Left lung (tissue), 14 donors: ENCODE measurements at places on chromosomes 13 and 19. TPM values are rescaled to one million over a fixed set of nuclear protein-coding genes. Genes with fewer than 3 reads are reported as not detected.
A peak's percentile ranks its signal among the peaks of the same experiment; 100 is the strongest.

DNA sequence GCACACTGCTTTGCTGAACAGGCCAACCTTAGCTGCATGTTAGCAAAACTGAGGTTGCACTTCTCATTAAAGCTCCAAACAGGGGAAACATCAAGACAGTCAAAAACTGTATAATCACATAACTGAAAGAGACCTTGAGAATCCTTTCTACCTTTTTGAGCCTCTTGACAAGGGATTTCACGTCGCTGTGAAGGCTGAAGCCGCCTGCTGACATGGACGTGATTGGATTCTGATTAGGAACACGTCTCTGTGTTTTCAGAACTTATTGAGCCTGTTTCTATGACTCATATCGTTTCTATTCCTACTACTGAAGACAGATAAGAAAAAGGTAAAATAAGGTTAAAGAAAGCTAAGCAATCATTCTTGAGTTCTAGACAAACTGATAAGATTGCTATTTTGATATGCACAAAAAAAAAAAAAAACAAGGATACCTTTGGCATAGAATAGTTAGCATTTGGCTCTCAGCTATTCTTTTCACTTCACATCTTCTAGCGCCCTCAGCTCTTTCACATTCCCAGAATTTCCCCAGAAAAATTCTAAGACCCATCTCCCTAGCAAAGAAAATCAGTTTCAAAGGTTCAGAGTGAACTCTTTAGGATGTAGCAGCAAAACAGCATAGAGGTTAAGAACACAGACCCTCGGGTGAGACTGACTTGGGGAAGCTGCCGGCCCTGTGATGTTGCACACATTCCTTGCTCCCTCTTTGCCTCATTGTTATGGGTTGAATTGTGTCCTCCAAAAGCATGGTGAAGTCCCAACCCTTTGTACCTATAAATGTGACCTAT lies 81.6 kb downstream of the DOCK9 start:
- DNase-seq = no peak

The TIMM13 gene
- 69.1 TPM for total RNA-seq

GRCh38 chr13:46359714-46360113 lies 27.3 kb downstream of the RUBCNL start:
- DNase-seq = no peak

GRCh38 chr13:41997396-41997795 lies 36.5 kb upstream of the VWA8 start:
- no peak for DNase-seq

- no peak for DNase-seq
These were observed 47.9 kb downstream of the CERS4 start for GRCh38 chr19:8257052-8257443.

- DNase-seq = no peak
These were observed 148.9 kb upstream of the TMTC4 start for GRCh38 chr13:100823448-100823847.

The LILRA1 gene
- total RNA-seq = 1.8 TPM

DNA sequence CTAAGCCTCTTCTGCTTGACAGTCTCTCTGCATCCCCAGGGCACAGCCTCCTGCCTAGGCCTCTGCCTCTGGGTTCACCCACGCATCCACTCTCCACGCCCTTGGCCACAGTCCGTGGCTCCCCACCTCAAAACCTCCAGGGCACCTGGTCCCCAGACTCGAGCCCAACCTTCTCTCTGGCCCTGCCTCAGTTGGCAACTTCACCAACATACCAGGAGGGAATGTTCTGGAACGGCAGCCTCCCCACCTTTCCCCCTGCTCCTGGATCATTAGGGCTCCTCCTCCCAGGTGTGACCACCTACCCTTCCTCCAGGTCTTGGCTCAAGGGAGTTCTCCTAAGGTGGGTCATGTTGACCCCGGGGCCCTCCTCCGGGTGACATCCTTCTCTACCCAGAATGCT lies 69.1 kb downstream of the SOX1 start:
- DNase-seq = no peak

- no peak for DNase-seq
These were observed 253.3 kb downstream of the KCNRG start for GRCh38 chr13:50268500-50268899.

The ZNF433 gene
- total RNA-seq = 4.4 TPM

DNA sequence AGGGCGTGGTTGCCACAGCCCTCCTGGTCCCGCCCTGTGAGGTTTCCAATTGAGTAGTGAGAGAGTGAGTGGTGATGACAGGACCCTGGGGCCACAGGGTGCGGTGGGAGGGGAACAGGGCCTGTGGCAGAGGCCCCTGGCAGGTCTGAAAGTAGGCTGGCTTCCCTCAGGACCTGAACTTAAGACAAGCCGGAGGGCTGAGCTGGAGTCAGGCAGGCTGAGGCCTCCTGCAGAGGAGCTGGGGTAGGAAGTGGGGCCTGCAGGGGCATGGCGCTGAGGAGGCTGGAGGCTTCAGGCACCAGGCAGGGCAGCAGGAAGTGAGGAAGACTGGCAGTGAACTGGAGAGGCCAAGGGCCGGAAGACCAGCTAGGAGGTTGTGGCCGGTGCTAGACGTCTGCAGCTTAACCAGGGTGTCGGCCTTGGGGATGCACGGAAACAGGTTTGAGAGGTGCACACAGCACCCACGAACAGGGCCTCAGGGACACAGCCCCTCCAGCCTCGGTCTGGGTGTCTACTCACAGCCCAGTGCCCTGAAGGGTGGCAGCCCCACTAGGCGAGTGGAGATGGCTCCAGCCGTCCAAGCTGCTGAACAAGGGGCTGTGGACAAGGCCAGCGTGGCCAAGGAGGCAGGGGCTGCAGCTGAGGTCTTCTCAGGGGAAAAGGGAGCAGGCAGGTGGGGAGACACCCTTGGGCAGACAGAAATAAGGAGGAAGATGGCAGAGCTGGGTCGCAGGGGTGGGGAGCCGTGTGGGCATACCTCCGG lies 17.8 kb downstream of the POP4 start:
- no peak for DNase-seq

- DNase-seq = no peak
These were observed 94.8 kb downstream of the TEX29 start for GRCh38 chr13:111415246-111415645.

DNA sequence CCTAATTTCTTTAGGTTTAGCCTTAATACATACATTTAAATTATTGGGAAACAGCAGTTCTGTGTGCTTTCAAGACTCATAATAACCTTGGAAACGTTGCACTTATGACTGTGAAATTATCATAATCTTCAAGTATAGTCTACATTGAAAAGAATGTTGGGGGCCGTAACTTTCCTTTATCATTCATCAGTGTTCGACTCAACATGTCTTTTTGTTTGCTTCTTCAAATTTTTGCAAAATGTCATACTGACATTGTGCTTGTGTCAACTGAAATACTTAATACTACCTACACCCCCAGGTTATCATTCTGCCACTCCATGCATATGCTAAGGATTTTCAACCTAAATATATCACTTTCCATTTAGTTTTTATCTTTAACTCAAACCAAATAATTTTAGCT lies 1562.9 kb downstream of the OLFM4 start:
- DNase-seq = no peak

GRCh38 chr19:47104680-47105079 lies 8.9 kb downstream of the ZC3H4 start:
- DNase-seq = peak; percentile 39

The GPX4 gene
- 365 TPM for total RNA-seq

DNA sequence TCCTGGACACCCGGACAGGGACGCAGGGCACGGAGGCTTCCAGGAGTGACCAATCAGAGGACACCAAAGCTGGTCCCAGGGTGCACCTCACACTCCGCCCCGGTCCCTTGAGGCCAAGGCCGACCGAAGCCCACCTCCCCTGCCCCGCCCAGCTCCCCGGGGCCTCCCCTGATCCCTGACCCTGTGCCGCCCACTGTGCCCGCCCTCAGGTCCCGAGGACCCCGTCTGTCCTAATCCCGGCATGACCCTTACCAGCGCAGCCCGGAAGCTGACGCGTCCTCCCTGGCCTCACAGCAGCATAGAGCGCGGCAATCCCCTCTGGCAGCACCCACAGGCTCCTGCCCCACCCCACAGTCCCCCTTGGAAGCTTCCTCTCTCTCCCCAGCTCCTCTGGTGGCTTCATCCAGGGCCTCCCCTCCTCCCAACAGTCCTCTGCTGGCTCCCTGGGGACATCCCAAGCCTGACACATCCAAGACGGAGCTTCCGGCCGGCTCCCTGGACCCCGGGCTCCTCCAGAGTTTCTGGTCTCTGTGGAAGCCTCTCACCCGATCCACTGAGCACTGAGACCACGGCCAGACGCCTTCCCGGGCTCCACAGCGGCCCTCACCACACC lies 7.4 kb upstream of the CDC34 start:
- DNase-seq = peak; percentile 78

- DNase-seq = no peak
These were observed 27.3 kb downstream of the COG6 start for GRCh38 chr13:39682788-39683187.

DNA sequence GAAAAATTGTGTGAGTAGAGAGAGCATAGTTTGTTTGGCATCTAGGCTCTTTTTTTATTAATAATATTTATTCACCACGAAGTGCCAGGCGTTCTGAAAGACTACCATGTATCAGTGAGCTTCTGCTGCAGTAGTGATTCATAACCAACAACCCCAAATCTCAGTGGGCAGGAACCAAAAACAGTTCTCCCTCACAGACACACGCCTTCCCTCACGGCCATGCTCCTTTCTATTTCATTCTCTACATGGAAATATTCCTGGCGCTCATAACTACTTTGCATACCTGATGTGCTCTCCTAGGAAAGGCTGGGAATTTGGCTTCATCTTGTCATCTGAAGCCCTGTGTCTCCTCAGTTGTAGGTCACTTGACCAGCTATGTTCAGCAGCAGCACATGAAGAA lies 26.6 kb upstream of the AMER2 start:
- no peak for DNase-seq

GRCh38 chr13:113035213-113035800 lies 66.3 kb downstream of the MCF2L start:
- no peak for DNase-seq

- DNase-seq = no peak
These were observed 313.4 kb upstream of the DACH1 start for GRCh38 chr13:72180253-72180952.

DNA sequence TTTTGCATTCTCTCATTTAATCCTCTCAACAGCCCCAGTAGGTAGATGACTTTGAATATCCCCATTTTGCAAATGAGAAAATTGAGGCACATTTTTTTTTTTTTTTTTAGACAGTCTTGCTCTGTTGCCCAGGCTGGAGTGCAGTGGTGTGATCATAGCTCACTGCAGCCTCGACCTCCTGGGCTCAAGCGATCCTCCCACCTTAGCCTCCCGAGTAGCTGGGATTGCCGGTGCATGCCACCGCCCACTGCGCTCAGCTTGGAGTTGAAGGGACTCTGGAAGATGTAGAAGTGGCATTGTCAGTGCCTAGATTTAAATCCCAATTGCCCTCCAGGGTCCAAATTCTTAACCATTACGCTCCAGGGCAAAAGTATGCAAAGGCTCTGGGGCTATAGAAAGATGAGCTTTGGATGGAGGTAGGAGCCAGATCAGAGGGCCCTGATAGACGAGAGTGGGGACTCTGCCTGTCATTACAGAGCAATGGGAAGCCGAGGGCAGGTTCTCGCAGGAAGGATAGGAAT lies 813 bp upstream of the MCOLN1 start:
- no peak for DNase-seq

- no peak for DNase-seq
These were observed 39.6 kb downstream of the CHST8 start for GRCh38 chr19:33661336-33661735.

DNA sequence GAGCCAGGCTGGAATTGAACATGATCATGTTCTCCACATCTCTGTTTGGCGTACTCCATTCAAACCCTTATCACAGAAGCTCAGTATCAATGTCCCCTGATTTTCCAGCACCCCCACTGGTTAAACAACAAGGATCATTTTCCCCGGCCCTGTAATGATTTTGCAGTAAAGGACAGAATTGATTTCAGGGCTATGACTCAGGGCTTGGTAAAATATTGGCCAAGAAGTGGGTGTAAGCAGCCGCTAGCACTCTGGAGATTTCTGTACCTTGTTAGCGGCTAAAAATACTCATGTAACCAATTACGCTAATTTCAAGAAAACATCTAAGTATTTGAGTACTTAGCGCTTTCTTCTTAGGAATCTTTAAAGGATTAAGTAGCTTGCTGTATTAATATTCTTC lies 69.5 kb upstream of the FNDC3A start:
- no peak for DNase-seq

The MAST1 gene
- 0.29 TPM for total RNA-seq

- no peak for DNase-seq
These were observed 95.5 kb downstream of the OXGR1 start for GRCh38 chr13:96898646-96899254.

DNA sequence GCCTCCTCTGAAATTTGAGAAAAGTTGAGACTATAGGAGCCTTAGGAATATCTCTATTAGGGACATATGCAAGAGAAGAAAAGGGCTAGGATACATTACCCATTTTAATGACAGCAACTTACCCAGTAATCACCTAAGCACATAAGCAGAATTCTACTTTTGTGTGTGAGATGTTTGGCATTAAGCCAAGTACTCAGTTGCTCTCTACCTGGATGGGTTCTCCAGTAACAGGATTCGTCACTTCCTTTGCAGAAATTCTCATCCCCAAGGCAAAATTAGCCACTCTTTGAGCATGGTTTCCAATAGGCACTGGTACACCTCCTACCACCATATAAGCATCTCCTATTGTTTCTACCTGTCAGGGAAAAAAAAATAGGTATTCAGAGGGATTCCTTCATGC lies 95.1 kb downstream of the C13orf42 start:
- DNase-seq = no peak

- no peak for DNase-seq
These were observed 87.3 kb upstream of the RFC3 start for GRCh38 chr13:33730619-33731018.

GRCh38 chr19:42529248-42529764 lies 1.0 kb upstream of the CEACAM1 start:
- DNase-seq = peak; percentile 83

DNA sequence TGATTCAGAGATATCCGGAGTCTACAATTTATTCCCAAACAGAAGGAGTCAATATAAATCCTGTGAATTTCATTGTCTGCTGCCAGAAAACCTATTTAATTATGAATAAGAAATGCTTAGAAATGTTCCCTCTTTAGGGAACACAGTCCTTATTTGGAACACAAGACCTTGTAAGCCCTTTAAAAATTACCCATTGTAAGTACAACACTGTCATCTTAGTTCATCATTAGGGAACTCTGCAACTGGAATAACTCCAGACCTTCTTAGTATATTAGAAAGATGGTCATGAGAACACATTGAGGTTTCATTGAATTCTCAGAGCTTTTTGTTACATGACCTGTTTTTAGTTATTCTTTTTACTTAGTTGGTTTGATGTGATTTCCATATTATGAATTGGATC lies 548.5 kb upstream of the KLF12 start:
- no peak for DNase-seq
